Activated naive CD8-positive, alpha-beta T cell treated with anti-CD3 and anti-CD28 coated beads for 36 hours (primary cell): ENCODE measurements at places on chromosomes 5 and 9.

DNA sequence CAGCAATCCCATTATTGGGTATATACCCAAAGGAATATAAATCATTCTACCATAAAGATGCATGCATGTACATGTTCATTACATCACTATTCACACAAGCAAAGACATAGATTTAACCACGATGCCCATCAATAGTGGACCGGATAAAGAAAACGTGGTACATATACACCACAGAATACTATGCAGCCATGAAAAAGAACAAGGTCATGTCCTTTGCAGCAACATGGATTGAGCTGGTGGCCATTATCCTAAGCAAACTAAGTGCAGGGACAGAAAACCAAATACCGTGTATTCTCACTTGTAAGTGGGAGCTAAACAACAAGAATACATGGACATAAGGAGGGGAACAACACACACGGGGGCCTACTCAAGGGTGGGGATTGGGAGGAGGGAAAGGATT, 33.8 kb upstream of the LAMC3 start:
- no peak for DNase-seq

DNA sequence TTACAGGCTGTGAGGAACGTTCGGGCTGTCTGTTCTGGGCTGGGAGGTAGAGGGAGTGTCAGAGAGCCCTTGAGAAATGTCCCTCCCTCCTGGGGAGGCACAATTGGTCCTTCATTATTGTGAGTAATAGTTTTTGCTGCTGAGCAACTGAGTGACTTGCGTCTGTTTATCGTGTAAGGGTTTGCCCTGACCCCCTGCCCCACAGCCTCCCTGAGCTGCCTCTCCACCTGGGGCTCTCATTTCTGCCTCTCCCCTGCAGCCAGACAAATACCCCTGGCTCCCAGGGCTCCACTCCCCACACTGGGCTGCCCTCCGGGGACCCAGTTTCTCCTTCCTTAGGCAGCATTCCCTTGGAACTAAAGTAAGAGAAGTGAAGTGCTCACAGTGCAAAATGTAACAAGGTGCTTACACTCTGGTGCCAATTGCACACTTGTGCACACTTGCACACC, 174.9 kb upstream of the MVB12B start:
- DNase-seq: no peak

DNA sequence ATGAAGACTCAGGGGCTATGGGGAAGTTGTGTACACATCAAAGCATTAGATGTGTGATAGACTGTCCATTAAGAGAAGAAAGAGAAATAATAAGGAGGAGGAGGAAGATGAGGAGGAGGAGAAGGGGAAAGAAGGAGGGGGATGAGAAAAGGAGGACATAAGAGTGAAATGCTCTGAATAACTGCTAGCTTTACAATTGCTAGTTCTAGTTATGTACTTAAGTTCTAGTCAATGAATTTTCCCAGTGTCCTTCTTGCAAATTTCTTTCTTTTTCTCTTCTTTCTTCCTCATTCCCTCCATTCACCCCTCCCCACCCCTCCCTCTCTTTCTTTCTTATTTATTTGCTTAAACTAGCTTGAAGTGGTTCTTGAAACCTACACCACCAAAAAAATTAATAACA, 534.9 kb upstream of the GRAMD2B start:
- no peak for DNase-seq

- no peak for DNase-seq
Observed at GRCh38 chr9:97510797-97511654, 9.6 kb downstream of the TMOD1 start.

- DNase-seq: no peak
Observed at GRCh38 chr5:65128226-65128625, 353.5 kb downstream of the ADAMTS6 start.

- no peak for DNase-seq
Observed at GRCh38 chr5:178244576-178244975, 12.0 kb upstream of the PHYKPL start.

GRCh38 chr5:9307150-9307549, 238.7 kb downstream of the SEMA5A start:
- DNase-seq: no peak

DNA sequence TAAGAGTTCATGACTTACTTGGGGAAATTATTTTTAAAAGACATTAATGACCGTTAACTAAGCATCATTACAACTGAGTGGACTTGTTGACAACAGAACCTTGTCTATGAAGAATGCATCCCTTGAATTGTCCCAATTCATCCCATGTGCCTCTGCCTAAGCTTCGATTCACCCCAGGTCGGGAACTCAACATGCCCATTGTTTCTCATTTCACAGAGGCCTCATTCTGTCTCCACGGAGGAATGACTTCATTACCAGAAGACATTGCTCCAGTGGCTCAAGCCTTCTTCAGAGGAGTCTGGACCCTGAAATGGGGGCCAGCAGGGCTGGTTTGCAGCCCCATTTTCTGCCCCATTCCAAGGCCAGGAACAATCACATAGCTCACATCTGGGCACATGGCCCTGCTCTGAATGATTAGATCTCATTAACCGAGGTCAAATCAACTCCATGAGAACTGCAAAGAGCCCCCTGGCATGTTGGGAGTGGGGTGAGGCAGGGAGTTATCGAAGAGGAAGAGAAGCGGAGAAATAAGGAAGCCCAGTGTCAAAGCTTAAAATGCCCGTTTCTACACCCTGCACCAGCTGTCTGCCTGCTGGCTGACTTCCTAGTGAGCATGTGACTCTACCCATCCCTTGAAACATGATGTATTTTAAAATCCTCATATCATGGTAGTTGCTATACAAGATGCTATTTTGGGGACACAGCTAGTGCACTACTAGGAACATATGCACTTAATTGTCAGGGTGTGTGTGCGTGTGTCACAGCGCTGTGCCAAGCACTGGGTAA, 137.3 kb downstream of the LHFPL2 start:
- DNase-seq: no peak

DNA sequence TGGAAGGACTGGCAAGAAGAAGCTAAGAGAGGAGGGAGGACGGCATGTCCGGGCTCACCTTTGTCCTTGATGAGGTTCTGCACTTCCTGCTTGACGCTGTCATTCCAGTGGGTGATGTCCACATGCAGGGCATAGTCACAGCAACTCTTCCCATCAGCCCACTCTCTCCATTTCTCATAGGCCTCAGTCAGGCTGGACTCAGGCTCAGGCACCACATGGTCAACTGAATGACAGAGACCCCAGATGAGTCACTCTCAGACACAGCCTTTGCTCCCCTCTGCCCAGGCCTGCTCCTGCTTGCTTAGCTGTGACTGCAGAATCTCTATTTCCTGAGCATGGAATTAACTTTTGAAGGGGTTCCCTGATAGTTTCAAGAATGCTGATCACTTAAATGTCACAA, 94.2 kb downstream of the DPYSL3 start:
- no peak for DNase-seq

DNA sequence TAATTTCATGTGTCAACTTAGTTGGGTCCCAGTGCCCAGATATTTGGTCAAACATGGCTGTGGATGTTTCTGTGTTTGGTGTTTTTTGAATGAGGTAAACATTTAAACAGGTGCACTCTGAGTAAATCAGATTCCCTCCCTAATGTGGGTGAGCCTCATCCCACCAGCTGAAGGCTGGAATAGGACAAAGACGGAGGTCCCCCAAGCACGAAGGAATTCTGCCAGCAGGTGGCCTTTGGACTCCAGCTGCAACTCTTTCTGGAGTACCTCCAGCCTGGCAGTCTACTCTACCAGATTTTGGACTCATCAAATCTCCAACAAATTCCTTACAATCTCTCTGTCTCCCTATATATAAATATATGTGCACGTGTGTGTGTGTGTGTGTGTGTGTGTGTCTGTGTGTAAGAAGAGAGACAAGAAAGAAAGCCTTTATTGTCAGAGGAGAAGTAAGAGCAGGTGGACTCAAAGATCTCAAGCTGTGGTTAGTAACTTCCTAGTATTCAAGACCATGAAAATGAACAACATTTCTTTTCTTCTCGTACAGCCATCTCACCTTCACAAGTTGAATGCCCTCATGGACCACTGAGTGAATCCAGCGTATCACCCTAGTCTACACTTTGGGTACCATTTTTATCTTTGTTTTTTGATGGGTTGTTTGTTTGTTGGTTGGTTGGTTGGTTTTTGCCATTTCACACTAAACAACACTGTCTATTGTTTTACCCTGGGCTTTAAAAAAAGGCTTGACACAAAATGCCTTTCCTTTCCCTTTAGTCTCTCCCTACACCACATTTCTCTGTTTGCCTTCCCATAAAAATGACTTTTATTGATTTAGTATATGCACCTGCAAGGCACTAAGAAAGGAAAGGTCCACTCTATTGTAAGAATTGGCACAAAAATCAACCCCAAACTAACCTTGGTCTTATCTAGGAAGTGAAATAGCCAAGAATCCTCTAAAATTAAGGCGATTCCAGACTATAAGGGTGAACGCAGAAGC, 118.7 kb downstream of the TENT4A start:
- no peak for DNase-seq

- DNase-seq: no peak
Observed at GRCh38 chr5:124908581-124909451, 162.4 kb upstream of the ZNF608 start.

DNA sequence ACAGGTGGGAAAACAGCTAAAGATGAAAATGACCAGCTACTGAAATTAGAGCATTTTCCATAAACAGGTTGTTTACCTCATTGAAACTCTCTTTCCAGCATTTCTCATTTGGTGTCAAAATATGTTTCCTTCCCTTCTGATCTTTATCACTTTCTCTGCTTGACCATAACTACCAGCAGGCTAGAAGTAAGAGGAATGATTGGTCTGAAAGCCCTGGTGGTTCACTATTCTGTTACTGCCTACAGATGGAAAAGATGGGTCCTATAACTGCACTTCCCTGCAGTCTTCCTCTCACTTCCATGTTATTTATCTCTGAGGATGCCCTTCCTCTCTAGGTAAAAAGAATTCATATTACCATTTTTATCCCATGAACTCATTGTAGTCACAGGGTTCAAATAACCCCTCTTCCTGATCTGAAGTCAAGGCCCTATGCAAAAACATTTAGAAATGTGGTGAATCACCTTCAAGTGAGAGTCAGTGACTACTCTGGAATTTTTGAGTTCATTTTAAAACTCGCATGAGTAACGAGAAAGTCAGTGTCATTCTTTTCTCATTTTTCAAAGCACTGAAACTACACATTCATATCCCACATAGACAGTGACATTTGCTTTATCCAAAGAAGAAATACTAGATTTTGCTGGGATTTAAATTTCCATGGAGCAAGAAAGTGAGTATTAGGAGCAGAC, 51.7 kb downstream of the ZNF474 start:
- no peak for DNase-seq

- DNase-seq: peak; percentile 48
Observed at GRCh38 chr5:142145106-142145900, 36.7 kb downstream of the NDFIP1 start.

- no peak for DNase-seq
Observed at GRCh38 chr9:133380734-133381133, 4.6 kb downstream of the STKLD1 start.

DNA sequence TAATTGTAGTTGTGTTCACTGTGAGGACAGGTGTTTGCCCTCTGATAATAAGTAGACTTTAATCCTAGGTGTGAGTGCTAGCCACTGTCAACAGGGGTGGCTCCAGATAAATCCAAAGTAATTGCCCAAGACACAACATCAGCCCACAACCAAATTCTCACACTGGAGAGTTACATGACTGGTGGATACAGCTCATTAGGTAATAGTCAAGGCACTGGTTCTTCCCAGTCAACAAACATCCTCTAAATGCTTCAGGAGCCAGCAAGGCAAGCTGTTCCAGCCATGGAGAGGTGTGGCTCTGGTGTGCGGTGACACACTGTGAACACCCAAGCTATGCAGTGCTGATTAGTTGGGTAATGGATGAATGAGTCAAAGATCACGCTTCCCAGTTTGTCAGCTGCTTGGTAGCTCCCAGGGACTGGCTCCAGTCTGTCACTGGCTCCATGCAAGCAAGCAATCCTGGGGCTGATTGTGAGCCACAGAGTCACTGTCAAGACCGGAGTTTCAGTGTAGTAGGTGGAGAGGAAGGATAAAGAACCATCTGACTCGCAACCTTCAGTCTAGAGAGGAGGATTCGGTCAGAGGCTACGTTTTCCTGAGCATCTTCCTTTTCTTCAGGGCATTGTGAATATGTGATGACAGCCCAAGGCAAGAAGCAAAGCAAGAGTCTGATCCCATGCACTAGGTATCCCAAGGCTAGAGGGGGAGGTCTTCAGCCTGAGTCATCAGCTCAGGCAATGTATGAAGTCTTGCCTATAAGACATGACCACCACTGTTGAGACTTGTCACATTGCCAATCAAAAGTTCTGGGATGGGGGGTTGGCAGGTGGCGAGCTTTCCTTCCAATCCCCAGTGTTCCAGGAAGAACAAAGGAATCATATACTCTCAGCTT, 63.1 kb downstream of the UGCG start:
- no peak for DNase-seq

- DNase-seq: no peak
Observed at GRCh38 chr9:72583370-72583769, 62.0 kb downstream of the TMC1 start.

DNA sequence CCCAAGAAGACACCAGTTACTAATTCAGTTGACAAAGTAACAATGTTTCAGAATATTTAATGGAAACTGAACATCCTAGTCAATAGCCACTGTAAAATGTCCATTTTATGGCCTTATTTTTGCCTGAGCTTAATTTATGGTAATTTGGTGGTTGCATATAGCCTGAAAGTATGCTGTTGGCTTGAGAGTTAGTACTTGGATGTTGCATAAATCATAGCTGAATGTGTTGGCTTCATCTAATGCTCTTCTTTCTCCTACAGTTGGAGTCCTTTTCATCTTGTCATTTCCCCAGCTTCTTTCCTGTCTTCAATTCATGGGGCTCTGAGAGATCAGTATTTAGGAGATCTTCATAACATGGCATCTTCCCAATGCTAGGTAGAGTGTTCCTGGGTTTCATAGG, 164.6 kb downstream of the MAT2B start:
- DNase-seq: no peak

DNA sequence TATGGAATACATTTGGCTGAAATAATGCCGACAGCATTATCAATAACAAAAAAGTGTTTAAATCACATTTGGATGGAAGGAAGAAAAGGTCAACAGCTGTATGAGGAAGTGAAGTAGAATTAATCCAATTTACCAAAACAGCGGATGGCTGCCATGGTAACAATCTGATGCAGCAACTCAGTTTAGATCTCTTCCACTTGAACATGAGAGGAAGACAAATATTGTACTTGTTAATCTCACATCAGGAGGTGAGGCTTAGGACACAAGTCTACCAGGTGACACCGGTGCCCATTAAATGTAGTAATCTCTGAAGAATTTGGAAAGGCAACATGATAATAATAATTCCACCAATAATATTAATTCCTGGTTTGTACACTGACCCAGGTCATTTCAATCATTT, 2.4 kb downstream of the RASEF start:
- no peak for DNase-seq

- peak; percentile 14 for DNase-seq
Observed at GRCh38 chr9:133509179-133510083, 15.3 kb downstream of the MYMK start.

GRCh38 chr9:117543089-117543488, 128.2 kb upstream of the ASTN2 start:
- no peak for DNase-seq
